ENCODE measurements at places on chromosomes 1 and 21. TPM values are rescaled to one million over a fixed set of nuclear protein-coding genes. Genes with fewer than 3 reads are reported as not detected.

Gene NRIP1
- total RNA-seq, result 52.6 TPM

Gene PCP4
- total RNA-seq, result 1.2 TPM

Gene CD84
- total RNA-seq, result not detected

Gene AMY1A
- total RNA-seq, result not detected

Gene BEND5
- total RNA-seq, result 4.2 TPM

Gene MSH4
- 0.08 TPM for total RNA-seq

Gene SELP
- not detected for total RNA-seq
